ENCODE measurements at places on chromosomes 7 and 10. TPM values are rescaled to one million over a fixed set of nuclear protein-coding genes. Genes with fewer than 3 reads are reported as not detected.

Gene SPDYE6
- 2.3 TPM for total RNA-seq

DNA sequence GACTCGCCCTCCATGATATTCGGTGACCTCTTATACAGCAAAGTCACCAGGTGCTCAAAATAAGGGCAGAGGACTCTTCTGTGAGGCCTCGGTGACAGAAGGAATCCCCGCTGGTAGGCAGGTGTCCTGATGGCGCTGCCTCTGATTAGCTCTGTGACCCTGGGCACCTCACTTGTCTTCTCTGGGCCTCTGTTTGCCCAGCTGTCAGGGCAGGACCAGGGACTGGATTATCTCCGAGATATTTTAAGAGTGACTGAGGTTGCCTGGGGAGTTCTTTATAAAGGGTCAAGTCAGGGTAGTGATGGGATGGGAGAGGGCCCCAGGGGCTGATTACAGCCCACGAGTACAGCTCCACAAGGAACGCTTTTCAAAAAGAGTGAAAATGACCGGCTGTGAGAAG is 70.9 kb upstream of the SAMD8 start:
- DNase-seq, result no peak

Gene MKRN1
- total RNA-seq, result 158 TPM

DNA sequence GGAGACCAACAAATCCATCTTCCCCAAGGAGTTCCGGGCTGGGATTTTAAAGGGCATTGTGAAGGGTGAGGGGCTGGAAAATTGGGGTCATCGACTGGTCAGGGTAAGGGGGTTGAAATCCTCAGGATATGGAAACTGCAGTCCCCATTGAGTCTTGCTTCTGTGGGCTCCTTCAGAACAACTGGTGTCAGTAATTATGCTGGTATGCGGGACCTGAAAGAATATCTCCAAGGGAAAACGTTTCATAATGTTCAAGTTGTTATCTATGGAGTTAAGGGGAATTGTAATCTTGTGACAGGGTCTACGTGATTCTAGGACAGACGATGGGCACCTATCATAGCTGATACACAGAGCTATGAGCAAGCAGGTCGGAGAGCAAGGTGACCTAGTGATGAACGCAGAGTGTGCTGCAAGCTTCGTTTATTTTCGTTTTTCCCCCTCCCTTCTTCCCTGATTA is 494 bp upstream of the RHBDD2 start:
- DNase-seq, result no peak

- DNase-seq, result peak; percentile 1
Observed at GRCh38 chr10:1400101-1401070, 336.9 kb downstream of the ADARB2 start.

Gene CALCR
- total RNA-seq, result 0.56 TPM

Gene PLXDC2
- 53.6 TPM for total RNA-seq

Gene CAV2
- total RNA-seq, result 33.0 TPM

GRCh38 chr7:155003092-155003375 is at the start of gene PAXIP1:
PAXIP1 (minus strand) TSS chr7:155003124; CDS start chr7:155002929, 195 bp downstream.
- DNase-seq, result no peak

GRCh38 chr7:113764401-113765035 is 154.3 kb downstream of the PPP1R3A start:
- DNase-seq, result no peak

DNA sequence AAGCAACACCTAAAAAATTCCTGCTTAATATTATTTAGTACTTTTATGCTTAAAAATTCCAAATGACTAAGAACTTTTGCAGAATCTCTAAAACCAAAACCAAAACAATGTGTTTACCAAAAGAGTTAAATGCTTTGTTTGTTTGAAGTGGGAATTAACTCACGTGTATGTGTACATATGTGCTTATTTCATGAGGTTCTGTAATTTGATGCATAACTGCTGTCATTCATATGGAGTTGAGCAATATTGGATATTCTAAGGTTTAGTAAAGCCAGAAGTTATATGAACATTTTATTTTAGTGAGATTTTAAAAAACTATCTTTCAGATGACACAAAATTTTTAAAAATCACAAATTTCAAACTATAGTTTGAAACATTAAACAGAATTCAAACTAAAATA is 157.1 kb downstream of the PIP4K2A start:
- DNase-seq, result no peak

GRCh38 chr7:55020466-55020871 is 1.7 kb downstream of the EGFR start:
- no peak for DNase-seq

GRCh38 chr10:121036431-121036830 is 185.3 kb downstream of the WDR11 start:
- DNase-seq, result no peak

Gene FAM20C
- total RNA-seq, result 36.7 TPM

GRCh38 chr10:46548498-46549090 is 7.9 kb downstream of the GPRIN2 start:
- peak; percentile 13 for DNase-seq

DNA sequence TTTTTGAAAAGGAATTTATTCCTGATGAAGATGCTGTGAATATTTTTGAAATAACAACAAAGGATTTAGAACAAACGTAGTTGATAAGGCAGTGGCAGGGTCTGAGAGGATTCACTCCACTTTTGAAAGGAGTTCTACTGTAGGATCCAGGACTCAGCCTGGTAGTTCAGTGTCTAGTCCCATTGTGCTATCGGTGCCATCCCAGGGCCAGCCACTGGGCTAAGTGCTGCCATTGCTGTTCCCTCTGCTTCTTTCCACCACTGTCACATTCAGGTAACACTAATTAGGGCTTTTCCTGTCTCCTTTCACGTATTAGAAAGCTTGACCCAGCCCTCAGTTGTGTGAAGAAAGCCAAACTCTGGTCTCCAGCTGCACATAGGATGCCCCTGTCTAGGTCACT is 177.3 kb downstream of the TEX36 start:
- DNase-seq, result no peak

Gene DNAH11
- 14.2 TPM for total RNA-seq

DNA sequence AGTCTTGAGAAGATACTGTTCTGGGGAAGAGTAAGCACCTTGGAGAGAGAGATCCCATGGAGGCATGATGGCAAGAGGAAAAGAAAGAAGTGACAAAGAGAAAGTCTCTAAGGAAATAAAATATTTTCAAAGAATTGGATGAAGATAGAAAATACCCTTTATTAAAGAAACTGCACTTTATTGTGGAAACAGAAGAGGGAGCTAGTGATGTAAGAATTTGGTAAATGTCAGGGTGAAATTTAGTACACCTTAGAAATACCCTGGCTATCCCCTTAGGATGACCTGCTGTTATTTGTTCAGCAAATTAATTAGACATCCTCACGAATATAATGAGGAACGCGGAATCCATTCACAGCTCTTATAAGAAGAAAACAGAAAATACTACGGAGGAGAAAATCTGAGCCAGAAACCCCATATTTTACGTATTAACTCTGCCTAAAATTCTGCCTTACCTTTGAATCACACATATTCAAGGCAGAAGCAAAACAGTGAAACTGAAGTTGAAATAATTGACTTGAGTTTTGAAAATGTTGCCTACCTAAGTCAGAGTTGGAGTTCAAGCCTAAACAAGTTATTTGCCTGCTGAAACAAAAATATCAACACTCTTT is 90.7 kb downstream of the TFPI2 start:
- no peak for DNase-seq

- no peak for DNase-seq
Observed at GRCh38 chr10:113056030-113056429, 106.0 kb downstream of the TCF7L2 start.

Gene GPRIN2
- total RNA-seq, result 4.3 TPM

Gene RBM20
- total RNA-seq, result 5.3 TPM

DNA sequence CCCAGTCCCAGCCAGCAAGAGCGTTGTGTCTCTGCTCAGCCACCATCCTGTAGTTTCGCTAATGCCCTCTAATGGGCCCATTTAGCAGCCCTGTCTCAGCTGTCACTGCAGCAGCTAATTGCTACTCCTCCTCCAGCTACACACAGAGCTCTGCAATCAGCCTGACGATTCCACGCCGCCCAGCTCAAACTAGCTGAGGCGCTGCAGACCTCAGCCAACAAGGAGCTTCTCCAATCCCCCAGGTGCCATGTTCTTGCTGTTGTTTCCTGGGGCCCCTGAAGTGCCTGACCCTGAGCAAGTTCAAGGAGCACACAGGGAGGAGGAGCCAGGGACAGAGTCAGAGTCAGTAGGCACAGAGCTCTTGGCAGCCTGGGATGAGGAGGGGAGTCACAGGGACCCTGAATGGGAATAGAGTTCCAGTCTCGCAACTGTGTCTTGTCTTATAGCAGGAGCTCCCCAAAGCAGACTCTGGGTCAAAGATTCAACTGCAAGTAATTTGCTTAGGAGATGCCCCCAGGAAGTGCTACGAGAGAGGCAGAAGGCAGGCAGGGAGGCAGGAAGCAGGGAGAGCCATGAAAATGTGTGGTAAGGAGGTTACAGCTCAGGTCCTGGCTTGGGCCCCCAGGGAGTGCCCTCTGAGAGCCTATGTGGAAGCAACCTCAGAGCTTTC is 135.8 kb upstream of the UNC5B start:
- peak; percentile 9 for DNase-seq

DNA sequence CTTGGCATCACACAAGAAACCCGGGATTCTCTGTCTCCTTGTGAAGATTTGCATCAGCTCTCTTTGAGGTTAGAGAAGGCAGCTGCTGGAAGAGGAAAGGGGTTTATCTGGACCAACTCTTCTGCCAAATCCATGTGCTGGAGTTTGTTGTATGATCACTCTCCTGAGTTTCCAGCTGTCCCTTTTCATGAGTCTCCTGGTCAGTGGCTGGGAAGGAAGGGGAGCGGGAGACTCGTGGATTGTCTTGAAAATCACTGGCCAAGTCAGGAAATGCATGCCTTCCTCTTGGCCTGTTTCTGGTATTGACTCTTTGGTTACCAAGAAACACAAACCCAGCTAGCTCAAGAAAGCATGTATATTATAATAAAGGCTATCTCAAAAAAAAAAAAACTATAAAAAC is 38.8 kb downstream of the TACR2 start:
- DNase-seq, result no peak

GRCh38 chr7:73840715-73841379 is 1.5 kb downstream of the METTL27 start:
- DNase-seq, result no peak

GRCh38 chr10:60237977-60238758 is 151.5 kb downstream of the ANK3 start:
- DNase-seq, result no peak

Gene ZNF239
- total RNA-seq, result 9.2 TPM

Gene NODAL
- total RNA-seq, result 0.43 TPM

GRCh38 chr10:98967601-98968000 is 268.1 kb downstream of the HPSE2 start:
- no peak for DNase-seq

DNA sequence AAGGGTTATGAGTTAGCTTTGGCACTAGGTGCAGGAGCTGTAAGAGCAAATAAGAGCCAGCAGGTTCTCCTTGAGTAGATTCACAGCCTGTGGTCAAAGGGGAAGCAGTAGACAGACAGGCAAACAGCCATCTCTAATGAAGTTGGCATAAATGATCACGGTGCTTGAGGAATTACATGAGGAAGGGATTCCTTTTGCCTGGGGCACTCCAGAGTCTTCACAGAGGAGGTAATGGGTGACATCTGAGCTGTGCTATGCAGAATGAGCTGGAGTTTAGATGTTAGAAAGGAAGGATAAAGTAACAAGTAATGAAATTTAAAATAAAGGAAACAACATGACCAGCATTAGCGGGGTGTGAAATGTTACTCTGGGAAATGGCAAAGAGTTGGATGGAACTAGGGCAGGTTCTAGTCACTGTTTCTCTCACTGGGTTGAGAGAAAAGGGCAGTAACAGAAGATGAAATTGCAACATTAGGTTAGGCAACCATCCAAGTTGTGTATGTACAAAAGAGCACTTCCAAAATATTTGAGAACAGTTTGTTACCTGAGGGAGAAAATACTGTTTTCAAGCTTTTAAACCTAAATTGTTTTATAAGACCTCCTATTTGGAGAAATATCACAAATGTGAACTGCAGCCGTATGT is 613.8 kb downstream of the PHTF2 start:
- DNase-seq, result no peak
